Cerebellar nuclear complex (tissue), 1 donor: ENCODE measurements at places on chromosomes 3 and 15.

DNA sequence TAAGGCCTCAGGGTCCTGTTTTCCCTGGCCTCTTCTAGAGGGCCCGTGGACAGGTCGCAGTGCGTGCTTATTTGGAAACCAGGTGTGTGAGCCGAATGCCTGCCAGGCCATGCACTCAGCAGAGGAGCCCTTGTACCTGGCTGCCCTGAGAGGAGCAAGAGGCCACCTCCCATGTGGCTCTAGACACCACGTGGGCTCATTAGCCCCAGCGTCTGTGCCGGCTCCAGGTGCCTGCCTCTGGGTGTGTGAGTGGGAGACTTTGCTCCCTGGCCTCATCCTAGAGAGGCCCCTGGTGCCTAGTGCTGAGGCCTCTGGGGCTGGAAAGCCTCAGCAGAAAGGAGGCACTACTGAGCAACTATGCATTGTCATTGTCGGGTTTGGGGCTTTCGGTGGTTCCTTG lies 50.4 kb downstream of the KLF13 start:
- no peak for DNase-seq

GRCh38 chr15:60118626-60119025 lies 114.5 kb downstream of the FOXB1 start:
- DNase-seq, result no peak

- no peak for DNase-seq
Measured at GRCh38 chr3:195587406-195587805, 3.7 kb upstream of the APOD start.

GRCh38 chr3:127002195-127003174 lies 19.6 kb downstream of the PLXNA1 start:
- no peak for DNase-seq

- no peak for DNase-seq
Measured at GRCh38 chr15:78893538-78893937, 20.8 kb downstream of the MORF4L1 start.

GRCh38 chr3:66253790-66254620 lies 33.2 kb downstream of the SLC25A26 start:
- no peak for DNase-seq
